ENCODE measurements at places on chromosomes 2 and 18. TPM values are rescaled to one million over a fixed set of nuclear protein-coding genes. Genes with fewer than 3 reads are reported as not detected.

DNA sequence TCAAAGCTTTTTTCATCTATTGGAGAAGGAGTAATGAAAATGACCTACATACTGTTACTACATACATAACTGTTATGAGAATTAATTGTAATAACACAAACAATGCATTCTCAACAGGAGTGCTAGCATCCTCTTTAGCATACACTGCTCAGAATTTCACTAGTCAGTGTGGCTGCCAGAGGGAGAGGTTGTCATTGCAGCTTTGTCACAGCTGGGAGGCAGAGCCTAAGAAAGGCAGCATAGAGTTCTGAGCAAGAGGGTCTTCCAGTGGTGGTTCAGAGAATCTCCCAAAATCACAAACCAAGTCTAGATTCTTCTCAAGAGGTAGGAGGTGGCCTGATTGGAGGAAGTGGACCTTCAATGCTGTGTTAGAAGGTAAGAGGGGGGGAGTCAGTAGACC lies 286.7 kb upstream of the CYRIA start:
- no peak for DNase-seq

EMX1 gene
- total RNA-seq = 0.09 TPM

DNA sequence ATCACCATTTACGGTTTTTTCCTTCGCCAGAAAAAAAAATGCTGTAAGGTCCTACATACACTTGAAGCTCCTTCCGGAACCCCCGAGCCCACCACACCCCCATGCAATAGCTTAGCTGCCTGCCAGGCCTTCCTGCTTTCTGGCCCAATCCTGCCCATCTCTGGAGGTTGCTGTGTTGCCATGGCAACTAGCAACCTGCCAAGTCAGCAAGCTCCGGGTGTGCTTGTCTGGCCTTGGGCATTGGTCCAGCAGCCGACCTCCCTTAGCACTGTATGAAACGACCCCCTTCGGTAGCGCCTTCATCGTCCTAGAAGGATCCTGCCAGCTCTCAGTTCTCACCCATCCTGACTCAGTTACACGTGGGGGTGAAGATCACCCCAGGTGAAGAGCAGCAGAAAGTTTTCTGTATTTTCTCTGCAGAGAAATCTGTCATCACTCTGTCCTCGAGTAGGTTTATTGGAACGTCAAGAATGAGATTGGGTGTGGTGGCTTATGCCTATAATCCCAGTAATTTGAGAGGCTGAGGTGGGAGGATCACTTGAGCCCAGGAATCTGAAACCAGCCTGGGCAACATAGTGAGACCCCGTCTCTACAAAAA lies 47.4 kb upstream of the MTCL1 start:
- no peak for DNase-seq

CCDC148 gene
- 3.1 TPM for total RNA-seq

MC2R gene
- total RNA-seq = not detected

- no peak for DNase-seq
These were observed 235.9 kb downstream of the GULP1 start for GRCh38 chr2:188527581-188527993.

CABYR gene
- total RNA-seq = 13.7 TPM

DNA sequence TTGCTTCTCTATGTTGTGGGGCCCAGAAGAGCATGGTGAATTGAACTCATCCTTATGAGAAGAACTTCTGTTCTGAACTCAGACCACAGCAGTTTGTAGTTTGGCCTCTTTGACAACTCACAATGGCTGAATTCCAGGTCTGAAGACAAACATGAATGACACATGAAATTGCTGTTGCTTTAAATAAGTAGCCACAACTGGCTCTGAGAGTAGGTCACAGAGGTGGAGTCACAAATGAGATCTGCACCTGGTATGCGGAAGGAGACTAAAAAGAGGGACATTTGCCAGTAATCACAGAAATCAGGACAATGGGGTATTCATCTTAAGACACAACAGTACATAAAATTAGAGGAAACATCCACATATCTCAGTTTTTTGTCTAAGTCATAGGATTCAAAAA lies 290.3 kb upstream of the MMADHC start:
- DNase-seq = no peak

FAP gene
- total RNA-seq = 47.1 TPM

GRCh38 chr2:95377216-95378123 lies 25.0 kb upstream of the FAHD2A start:
- no peak for DNase-seq

DNA sequence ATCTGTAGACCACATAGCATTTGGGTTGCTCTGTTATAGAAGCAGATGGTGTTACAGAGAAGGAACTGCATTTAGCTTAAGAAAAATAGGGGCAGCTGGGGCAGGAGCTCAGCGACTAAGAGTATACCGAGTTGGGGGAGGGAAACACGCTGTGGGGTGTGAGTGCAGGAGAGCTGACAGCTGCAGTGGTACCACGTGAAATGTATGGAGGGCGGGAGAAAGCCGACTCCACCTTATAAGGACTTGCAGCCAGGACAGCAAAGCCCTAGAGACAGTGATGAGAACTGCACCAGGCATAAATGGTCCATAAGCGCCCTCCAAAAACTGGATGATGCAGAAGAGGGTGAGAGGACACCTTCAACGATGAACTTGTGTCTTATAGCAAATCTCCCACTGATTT lies 237.6 kb downstream of the PRKCE start:
- DNase-seq = no peak

MDH1B gene
- total RNA-seq = 1.3 TPM

DNA sequence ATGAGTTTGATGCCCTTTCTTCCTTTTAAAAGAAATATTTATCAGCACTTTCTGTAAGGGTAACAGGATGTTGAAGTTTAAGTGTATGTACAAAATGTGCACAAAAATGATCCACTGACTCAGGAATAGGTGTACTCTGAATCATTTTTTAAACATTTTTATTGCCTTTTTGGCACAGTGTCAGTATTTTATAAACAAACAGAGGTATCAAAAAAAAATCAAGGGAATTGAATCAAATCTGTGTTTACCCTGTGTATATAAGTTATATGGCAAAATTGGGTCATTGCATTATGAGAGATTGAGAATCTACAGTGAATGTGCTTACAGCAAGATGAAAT lies 513.9 kb upstream of the NETO1 start:
- no peak for DNase-seq

LONRF2 gene
- 13.7 TPM for total RNA-seq

UGT1A10 gene
- total RNA-seq = not detected

DPYSL5 gene
- total RNA-seq = 2.8 TPM

HOXD3 gene
- 1.1 TPM for total RNA-seq

DNA sequence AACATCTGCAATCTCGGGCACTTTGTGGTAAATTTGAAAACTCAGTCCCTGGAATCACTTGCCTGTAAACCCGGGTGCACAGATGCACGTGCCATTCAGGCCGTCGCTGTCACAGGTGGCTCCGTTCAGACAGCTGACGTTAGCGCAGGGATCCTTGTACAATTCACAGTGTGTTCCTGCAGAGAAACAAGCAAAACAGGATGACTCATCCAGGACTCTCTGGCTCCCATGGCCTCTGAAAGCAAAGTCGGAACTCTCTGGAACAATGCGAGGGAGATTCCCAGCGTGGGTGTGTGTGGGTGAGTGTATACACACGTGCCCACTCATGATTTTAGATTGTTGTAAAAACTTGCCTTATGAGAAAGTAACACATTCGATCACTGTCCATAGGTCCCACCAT lies 136.1 kb upstream of the PID1 start:
- no peak for DNase-seq

GRCh38 chr2:68809324-68810240 lies 61.6 kb downstream of the BMP10 start:
- no peak for DNase-seq

KRTCAP3 gene
- total RNA-seq = 26.1 TPM

DCC gene
- total RNA-seq = 1.0 TPM

DNA sequence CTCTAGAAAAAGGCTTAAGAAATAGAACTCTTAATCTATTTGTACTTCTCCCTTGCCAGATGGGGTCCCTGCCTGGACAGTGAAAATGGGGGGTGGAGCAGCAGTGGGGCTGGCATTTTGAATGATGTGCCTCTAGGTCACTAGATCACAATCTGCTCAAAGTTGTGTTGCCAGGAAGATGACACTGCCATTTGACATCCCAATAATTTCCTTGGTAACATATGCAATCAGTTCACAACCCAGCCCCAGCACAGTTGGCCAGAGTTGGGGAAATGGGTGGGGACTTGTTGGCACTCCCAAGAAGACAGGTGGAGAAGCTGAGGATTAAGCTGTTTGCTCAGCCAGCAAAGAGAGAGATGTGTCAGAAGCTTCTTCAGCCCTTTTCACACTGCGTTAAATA lies 558.3 kb upstream of the KLHL29 start:
- DNase-seq = no peak

DNA sequence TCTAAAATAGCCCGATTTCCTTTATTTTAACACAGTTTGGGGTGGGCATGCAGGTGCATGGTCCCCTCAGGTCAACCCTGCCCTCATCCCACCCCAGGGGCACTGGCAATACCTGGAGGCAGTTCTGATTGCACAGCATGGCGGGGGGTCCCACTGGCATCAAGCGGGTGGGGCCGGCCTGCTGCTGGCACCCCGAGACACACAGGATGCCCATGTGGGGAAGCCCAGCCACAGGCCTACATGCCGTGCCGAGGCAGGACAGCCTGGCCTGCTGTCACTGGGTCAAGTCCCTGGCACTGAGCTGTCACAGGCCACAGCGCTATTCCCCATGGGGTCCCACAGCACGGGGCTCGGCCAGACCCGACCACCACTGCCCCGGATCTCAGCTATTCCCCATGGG lies 11.9 kb upstream of the KCNG2 start:
- no peak for DNase-seq

SOX11 gene
- total RNA-seq = 46.2 TPM

CTAGE1 gene
- total RNA-seq = 0.07 TPM

HNRNPA3 gene
- total RNA-seq = 264 TPM

ONECUT2 gene
- 0.51 TPM for total RNA-seq

DNA sequence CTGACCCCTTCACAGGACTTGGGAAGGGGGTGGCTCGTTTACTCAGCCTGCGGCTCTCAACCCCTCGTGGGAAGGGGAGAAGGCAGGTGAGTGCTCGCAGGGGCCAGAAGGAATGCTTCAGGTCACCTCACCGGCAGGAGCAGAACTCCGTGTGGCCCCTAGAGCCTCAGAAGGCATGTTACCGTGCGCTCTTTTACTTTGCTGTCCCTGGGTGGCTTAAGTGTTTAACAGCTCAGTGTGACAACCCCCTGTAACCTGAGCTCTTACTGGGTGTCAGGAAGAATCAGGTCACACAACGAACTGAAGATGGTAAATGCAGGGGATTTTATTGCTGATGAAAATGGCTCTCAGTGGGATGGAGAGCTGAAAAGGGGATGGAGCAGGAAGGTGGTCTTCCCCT lies 1235.4 kb downstream of the LRP1B start:
- DNase-seq = no peak

GRCh38 chr18:13810950-13811485 lies 12.9 kb upstream of the MC5R start:
- DNase-seq = no peak
